HT1080 (cell line): ENCODE measurements at places on chromosomes 7 and 10.

DNA sequence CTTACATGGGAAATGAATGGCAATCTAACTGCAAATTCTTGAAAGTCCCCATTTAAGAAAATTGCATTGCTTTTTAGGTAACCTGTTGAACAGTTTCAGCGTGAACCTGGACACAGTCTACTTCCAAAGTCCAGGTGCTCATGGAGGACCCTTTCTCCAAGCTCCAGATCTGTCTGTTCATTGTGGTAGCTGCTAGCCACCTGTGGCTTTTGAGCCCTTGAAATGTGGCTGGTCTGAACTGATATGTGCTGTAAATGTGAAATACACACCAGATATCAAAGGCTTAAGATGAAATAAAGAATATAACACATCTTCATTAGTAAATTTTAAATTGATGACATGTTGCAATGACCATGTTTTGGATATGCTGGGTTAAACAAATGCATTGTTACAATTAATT, 4.2 kb downstream of the CACNB2 start:
- DNase-seq: no peak

GRCh38 chr7:96910486-96910885, 94.9 kb upstream of the DLX6 start:
- DNase-seq: peak; percentile 11

- no peak for DNase-seq
These were observed 378.5 kb upstream of the SEMA3C start for GRCh38 chr7:81297317-81297716.

GRCh38 chr10:87771871-87772500, 46.0 kb downstream of the ATAD1 start:
- DNase-seq: peak; percentile 35

DNA sequence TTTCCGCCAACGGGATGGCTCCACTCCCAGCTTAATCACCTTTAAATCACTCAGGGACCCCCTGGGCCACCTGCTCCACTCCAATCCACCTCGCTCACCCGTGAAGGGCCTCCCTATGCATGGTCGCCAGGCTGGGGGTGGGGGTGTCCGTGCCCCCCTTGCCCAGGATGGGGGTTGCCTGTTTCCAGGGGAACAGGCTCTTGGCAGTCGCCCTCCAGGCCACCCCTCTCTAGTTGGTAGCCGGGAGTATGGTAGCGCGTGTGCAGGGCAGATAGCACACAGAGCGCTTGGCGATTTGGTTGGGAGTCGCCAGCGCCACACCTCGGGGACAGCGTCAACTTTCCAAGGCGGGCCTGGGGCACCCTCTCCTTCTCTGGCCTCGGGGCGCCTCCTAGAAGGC, 134.9 kb upstream of the ZNF92 start:
- no peak for DNase-seq

- DNase-seq: no peak
These were observed 160.0 kb upstream of the PCDH15 start for GRCh38 chr10:54961040-54961439.

- no peak for DNase-seq
These were observed 228.5 kb downstream of the SORCS1 start for GRCh38 chr10:106935978-106936451.

DNA sequence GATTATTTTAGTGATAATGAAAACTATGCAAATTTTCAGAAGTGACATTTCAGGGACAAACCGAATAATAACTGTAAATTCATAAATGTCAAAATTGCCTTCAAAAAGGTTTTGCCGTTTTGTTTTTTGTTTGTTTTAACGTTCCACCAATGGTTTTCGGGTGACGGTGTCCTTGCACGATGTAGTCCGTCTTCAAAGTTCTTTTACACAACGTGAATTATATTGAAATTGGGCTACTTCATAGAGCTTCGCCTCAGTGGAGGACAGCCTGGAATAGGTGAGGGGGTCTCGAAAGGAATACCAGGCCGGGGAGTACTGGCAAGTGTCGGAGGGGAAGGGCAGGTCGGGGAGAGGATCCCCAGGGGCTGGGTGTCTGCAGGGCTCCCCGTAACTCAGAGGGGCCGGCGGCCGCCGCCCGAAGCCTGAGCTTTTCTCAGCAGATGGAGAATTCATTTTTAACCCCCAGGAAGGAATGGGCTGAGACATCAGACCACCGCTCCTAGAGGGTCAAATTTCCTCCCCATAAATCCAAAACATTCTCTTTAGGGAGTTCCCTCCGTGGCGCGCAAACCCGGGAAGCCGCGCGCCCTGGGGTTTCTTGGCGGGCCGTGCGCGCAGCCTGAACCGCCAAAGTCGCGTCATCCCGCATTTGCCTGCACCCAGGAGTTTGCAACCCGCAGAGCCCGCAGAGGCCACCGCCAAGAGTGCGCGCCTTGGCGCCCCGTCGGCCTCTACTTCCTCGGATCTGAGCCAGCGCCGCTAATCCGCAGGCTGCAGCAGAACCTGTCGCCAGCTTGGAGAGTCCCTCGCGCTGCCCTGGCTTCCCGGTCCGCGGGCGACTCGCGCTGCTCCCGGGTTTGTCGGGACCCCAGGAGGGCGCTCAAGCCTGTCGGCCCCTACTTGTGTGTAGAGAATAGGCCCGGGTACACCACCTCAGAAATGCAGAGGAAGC, 17.3 kb upstream of the EVX1 start:
- DNase-seq: no peak

DNA sequence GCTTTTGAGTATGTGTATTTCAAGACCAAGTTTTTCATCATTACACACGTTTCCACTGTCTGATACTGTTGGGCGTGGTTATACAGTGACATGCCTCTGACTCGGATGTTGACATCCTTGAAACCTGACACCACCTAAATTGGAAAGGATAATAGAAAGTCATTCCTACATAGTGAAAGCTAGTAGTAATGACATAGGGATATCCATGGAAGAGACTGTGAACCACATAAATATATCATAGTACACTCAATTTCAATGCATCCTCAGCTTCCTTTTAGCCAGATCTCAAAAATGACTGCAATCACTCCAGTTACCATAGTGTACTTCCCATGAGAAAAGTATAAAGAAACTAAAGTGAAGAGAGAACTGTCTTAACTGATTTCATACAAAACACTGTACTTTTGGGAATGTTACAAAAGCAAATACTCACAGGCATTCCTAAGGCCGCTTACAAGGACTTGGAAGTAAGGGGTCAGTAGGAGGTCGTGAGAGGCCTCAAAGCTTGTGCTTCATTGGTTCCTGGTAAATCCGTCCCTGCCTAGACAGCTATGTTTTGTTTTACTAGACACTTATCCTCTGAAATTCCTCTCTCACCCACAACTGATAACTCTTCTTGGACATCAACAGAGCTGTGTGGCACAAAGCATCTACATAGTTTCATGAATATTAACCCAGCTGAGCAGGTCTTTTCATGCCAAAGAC, 71.8 kb upstream of the VWDE start:
- DNase-seq: peak; percentile 65

- no peak for DNase-seq
These were observed 40.5 kb downstream of the ADRB1 start for GRCh38 chr10:114084215-114084614.

DNA sequence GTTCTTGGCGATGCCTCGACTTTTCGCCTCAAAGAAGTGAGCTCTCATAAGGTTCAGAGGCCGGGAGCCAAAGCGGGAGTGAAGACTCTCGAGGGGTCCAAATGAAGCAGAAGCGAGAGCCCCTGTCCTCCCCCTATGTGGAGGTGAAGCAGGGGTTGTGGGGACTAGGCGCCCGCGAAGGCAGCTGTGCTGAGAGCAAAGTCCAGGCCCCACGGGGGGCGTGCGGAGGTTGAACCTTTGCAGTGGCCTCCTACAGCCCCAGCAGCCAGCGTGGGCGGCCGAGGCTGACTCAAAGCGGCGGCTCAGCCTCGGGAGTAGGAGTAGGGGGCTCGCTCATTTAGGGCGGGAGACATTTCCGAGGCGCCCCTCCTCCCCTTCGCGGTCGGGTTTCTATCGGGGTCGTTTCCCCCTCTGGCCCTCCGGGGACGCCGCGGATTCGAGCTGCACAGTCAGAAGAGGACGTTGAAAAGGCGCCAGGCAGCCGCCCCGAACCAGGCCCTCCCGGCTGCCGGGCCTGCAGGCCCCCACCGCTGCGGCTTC, 553 bp upstream of the ADD3 start:
- peak; percentile 45 for DNase-seq

- no peak for DNase-seq
These were observed 29.7 kb downstream of the PLPP4 start for GRCh38 chr10:120486671-120487205.

DNA sequence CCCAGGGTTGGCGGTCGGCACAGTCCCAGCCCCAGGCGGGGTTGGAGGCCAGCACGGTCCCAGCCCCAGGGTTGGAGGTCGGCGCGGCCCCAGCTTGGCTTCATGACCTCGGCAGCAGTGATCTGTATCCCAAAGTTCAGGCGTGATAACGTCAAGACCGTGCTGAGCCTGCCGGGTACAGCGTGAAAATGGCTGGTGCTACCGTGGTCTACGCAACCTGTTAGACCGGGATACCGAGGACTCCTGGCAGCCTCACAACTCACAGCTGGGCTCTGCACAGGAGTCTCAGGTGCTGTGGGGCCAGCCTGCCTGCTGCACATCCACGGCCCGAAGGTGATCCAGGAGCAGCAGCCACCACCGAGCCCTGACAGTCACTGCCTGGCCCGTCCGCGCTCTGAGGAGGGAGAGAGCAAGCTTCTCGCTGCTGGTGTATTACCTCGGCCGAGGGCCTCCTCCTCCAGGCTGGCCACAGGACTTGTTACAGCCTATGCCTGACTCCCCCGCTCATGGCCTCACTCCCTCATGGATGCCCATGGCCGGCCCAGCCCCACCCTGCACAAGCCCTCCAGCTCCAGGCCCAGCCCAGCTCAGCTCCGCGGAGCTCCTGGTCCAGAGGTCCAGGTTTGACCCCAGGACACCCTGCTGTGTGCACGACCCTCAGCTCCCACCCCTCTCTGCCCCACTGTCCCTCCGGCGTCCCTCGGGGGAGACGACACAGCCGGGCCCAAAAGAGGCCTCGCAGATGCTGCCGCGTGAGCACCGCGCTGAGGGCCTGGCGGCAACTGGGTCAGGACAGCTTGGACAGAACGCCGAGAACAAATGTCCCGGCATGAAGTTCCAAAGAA, 156.0 kb downstream of the ELFN1 start:
- no peak for DNase-seq

- no peak for DNase-seq
These were observed 17.6 kb upstream of the BAZ1B start for GRCh38 chr7:73539709-73540108.

- DNase-seq: no peak
These were observed 334.0 kb downstream of the PLXNA4 start for GRCh38 chr7:132242192-132242812.

DNA sequence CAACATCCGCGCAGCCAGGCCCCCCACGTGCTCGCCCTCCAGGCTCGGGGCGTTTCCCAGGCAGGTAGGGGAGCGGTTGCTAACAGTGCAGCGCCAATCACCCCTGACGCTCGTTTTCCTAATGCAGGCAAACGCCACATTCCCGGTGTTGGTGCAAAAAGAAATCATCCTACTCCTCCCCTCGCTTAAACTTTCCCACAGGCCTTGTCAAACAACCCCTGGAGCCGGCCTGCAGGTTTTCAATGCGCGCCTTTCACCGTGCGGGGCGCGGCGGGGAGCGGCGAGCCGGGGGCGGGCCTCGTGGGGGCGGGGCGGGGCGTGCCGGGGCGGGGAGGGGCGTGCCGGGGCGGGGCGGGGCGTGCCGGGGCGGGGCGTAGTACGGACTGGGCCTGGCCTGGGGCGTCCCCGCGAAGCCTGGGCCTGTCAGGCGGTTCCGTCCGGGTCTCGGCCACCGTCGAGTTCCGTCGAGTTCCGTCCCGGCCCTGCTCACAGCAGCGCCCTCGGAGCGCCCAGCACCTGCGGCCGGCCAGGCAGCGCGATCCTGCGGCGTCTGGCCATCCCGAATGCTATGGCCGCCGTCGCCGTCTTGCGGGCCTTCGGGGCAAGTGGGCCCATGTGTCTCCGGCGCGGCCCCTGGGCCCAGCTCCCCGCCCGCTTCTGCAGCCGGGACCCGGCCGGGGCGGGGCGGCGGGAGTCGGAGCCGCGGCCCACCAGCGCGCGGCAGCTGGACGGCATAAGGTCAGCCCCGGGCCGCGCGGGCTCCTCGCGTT, at the start of gene ECHDC3:
Gene ECHDC3, plus strand, starts transcription at position 374 of the 770 bp plus-strand sequence. Its CDS starts 195 bp downstream, at position 569.
- no peak for DNase-seq

- DNase-seq: no peak
These were observed 51.3 kb upstream of the TAC1 start for GRCh38 chr7:97680622-97681021.

- DNase-seq: no peak
These were observed 12.9 kb upstream of the ADCK2 start for GRCh38 chr7:140659856-140660255.

DNA sequence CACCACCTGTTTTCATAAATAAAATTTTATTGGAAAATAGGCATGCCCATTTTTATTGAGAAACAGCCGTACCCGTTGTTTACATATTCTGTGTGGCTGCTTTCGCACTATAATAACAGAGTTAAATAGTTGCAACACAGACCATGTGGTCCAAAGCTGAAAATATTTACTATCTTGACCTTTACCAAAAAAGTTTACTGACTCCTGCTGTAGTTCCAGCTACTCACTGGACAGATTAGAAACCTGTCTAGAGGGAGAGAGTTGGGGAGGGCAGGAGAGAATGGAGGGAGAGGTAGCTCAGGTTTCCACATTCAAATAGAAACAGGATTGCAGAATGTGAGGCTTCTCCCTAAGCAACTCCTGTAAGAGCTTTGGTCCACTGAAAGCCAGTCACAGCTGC, 55.1 kb upstream of the GLCCI1 start:
- DNase-seq: no peak

DNA sequence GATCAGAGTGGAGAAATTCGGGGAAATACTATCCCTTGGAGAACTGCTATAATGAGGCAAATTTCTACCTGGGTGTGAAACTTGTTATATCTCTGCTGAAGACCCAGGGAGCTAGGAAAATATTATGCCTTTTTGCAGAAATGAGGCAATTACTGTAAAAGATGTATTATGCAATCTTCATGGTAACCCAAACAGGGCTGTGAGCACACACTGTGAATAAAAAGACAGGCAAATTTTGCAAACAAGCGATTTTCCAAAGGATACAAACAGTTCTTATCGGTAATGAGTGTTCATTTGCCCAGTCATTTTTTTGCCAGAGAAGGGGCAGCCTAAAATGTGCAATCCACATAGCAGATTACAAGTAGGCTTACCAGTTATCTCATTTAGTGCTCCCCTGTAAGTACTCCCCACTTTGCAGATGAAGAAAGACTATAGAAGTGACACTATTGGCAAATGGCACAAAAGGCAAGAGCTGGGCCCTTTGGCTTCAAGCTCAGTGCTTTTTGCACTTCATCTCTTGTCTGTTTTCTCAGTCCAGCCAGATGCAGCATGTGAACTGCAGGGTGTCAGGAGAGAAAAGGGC, 205.8 kb downstream of the HECW1 start:
- no peak for DNase-seq

- no peak for DNase-seq
These were observed 44.1 kb downstream of the PAPSS2 start for GRCh38 chr10:87703771-87704170.

GRCh38 chr7:99514050-99514449, 9.6 kb downstream of the ZKSCAN5 start:
- DNase-seq: no peak

GRCh38 chr7:89023877-89024276, 228.3 kb upstream of the TEX47 start:
- no peak for DNase-seq

- no peak for DNase-seq
These were observed 423.0 kb downstream of the NEBL start for GRCh38 chr10:20474064-20474463.
